ENCODE measurements at places on chromosomes 3 and 15. TPM values are rescaled to one million over a fixed set of nuclear protein-coding genes. Genes with fewer than 3 reads are reported as not detected.

Gene CYP1A2
- not detected for total RNA-seq

Gene CAMK1
- total RNA-seq = 7.2 TPM

Gene ADAMTS9
- total RNA-seq = 1.0 TPM

Gene CDHR4
- total RNA-seq = not detected

Gene LRRN1
- 0.21 TPM for total RNA-seq

Gene SPINK8
- total RNA-seq = not detected

Gene TATDN2
- 8.9 TPM for total RNA-seq

Gene CNTN4
- not detected for total RNA-seq

Gene ULK3
- 80.5 TPM for total RNA-seq

Gene TTLL3
- total RNA-seq = 12.2 TPM

Gene ACKR2
- total RNA-seq = 0.11 TPM

GRCh38 chr3:10858091-10858490 lies 42.1 kb downstream of the SLC6A11 start:
- DNase-seq = no peak

DNA sequence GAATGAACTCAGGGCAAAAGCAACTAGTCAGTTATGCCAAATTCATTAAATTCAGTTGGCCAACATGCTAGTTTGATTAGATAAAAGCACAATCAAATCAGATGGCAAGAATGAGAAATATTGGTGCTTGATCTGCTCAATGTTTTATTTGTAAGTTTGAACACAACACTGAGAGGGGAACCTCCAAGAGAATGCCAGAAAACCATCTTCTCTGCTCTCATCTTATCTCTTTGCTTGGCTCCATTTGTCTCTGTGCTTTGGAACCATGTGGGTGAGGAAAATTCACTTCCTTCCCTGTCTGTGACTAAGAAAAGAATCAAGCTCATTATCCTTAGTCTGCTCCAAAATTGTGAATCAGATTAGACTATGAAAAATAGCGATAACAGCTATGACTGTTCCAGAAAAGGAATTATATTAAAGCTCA lies 43.6 kb upstream of the DCBLD2 start:
- no peak for DNase-seq

DNA sequence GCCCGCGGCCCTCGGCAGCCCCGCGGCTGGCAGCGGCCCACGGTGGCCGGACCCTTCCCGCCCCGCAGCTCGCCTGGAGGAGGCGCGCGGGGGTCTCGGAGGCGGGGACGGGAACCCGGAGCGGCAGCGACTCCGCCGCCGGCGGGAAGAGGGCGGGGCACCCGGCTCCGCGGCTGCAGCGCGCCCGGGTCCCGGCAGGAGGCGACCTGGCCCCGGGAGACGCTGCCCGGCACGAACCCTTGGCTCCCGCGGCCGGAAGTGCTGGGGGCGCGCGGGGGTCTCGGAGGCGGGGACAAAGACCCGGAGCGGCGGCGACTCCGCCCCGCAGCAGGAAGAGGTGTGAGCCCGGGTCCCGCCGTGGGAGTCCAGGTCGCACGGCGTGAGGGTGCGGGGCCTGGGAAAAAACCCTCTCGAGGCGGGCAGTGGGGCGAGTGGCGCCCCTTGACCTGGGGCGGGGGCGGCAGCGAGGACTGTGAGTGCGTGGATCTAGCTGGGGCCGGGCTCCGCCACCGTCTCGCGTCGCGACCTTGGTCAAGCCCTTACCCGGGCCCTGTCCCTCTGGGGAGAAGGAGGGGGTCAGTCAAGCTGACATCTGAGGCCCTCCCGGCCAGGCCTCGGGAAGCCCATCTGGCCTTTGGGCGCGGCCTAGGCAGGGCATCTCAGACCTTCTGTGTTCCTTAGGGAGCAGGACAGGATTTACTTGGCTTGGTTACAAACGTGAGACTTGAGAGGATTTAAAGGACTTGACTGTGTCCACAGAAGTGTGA lies at the start of gene CIB2:
Gene CIB2, minus strand, starts transcription at position 151 of the 767 bp plus-strand sequence. CDS start 230 bp downstream, outside the sequence.
- DNase-seq = peak; percentile 71

- DNase-seq = no peak
Observed at GRCh38 chr3:187706971-187707370, 4.6 kb upstream of the RTP2 start.

DNA sequence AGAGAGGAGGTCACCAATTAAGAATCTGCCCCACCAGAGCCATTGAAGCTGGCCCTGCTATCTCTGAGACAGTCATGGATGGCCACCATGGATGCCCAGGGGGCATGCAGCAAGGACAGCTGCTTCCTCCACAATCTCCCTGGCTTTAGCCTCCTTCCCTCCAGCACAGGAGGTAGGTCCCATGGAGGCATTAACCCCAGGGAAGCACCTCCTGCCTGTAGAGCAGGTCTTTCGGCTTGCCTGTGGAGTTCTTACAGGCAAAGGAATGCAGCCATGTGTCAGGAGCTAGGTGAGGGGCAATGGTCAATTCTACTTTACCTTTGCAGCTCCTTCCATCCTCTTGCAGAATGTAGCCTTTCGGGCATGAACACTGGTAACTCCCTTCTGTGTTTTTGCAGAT lies 93.8 kb downstream of the DUT start:
- no peak for DNase-seq

DNA sequence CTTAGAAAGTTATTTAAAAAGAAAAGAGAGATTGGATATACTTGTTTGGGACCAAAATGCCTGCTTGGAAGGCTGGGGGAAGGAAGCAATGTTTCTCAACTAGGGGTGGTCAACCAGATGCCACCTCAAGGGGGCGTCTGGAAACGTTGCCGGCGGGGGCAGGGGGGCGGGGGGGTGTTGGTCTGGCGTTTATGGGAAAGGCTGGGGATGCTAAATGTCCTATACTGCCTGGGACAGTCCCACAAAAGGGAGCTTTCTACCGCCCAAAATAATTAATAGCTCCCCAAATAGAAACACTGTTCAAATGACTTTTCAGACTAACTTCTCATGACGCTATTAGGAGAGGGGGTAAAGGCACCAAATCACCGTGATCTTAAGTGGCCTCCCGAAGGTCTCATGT lies 2.2 kb downstream of the POLG start:
- DNase-seq = peak; percentile 26

DNA sequence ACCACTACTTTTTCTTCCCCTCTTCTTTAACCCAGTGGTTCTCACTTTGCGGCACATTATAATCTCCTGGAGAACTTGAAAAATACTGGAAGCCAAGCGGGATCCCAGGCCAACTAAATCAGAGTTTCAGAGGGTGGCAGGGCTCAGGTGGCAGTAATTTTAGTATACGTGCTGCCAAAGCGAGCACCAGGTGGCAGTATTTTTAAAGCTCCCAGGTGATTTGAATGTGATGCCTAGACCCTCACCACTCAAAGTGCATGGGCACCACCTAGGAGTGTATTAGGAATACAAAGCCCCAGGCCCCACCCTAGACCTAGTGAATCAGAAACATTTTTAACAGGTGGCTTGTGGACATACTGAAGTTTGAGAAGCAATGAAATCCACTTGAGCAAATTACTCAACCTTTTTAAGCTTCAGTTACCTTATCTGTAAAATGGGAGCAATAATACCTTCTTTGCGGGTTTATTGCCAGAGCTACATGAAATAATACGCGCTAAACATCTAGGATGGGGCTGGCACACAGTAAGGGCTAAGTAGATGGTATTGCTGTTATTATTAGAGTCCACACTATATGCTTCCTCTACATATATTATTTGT lies 8.3 kb downstream of the B3GALNT1 start:
- no peak for DNase-seq

DNA sequence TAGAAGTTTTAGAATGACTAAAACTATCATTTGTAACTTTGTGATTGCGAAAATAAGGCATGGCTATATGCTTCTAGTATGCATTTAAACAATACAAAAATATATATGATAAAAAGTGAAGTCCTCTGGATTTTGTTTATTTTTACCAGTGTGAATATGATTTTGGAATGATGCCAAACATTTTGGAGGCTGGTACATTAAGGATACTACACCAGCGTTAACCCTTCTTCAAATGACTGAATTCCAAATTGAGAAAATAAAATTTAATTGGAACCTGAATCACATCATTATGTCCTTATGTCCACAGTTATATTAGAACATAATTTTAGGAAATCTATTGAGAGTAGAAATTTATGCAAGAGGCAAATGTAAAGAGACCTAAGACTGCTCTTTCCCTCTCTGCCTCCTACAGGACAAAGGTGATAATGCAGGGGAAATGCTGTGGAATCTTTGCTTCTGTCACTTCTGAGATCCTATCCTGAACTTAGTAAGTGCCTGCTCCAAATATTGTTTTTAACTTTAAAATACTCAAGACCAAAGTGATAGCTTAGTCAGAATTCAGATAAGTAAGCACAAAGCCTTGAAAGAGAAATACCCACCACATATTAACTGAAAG lies 121.1 kb upstream of the NANOGP8 start:
- DNase-seq = no peak

DNA sequence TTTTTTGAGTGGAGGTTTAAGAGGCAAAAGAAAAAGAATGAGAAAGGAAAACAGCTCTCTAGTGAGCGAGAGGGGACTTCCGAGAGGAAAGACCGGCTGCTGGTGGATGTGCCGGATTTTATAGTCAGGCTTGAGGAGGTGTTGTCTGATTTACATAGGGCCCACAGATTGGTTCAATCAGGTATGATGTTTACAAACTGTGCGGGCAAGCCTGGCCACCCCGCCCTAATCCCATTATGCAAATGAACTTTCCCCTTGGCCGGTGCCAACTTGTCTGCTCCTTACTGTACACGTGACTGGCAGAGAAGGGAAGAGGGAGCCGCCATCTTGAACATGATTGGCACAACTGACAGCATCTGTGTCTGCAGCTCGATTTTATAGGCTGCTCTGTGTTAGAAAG lies 44.7 kb downstream of the FAM43A start:
- DNase-seq = no peak

DNA sequence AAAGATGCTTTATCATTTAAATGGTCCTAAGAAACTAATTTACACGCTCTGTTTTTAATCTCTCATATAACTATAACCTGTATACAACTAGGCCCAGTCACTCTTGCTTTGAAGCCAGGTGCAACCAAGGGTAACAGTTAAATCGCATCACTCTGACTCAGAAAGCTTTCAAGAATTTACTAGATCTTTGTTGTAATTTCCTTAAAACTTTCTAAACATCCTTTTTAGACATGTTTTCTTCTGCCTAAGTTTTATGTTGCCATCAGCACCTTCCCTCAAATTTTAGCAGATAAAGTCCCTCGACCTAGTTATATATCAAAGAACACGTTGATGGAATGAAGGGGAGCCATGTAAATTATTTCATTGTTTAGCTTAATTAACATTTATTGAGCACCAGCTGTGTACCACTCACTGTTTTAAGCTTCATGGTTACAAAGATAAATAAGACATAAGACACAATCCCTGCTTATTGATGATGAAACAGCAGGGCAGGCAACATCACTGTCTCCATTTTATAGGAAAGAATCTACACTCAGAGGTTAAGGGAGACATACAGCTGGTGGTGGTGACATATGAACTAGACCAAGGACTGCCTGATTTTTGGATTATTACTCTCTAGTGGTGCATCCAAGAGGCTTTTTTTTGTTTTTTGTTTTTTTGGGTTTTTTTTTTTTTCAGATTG lies 101.0 kb downstream of the CD200R1L start:
- DNase-seq = no peak

- DNase-seq = no peak
Observed at GRCh38 chr3:196932600-196932999, 9.7 kb downstream of the NCBP2 start.

- DNase-seq = peak; percentile 18
Observed at GRCh38 chr3:152842413-152842812, 7.5 kb downstream of the P2RY1 start.

DNA sequence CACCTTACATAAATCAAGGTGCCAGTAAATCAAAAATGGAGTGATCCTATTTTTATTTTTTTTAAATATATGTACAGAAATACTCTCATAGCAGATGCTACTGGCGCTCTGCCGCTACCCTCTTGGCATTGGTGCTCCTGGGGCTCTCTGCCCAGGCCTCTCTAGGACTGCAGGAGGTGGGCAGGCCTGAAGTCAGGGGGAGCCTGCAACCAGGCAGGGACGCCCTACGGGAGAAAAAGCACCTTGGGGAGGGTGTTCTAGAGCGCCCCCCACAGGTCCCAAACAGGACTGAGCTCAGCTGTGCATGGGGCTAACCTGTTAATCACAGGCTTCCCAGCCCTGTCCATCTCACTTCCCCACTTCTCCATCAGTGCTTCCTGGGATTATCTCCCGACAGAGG lies 192.5 kb downstream of the SHQ1 start:
- DNase-seq = no peak

DNA sequence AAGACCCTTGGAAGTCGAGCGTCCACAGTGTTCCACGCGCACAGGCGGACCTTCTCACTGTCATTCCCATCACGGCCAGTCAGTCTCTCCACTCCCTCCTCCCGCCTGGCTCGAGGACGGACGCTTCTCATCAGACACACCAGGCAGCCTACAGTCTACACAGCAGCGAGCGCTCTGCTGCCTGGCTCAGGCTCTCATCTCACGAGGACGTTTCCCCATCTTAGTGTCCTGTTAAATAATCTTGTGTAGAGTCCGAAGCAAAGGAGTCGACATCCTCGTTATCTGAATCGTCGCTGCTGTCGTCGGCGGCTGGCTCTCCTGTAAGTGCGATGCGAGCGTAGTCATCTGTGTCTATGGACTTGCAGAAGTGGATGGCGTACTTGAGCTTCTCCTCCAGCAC lies 12.4 kb upstream of the OCA2 start:
- DNase-seq = no peak

- no peak for DNase-seq
Observed at GRCh38 chr15:89095073-89095472, 6.8 kb downstream of the ABHD2 start.

- DNase-seq = peak; percentile 87
Observed at GRCh38 chr15:90165659-90166489, 35.3 kb upstream of the SEMA4B start.

- peak; percentile 44 for DNase-seq
Observed at GRCh38 chr3:114660124-114660523, 366.3 kb downstream of the TIGIT start.

DNA sequence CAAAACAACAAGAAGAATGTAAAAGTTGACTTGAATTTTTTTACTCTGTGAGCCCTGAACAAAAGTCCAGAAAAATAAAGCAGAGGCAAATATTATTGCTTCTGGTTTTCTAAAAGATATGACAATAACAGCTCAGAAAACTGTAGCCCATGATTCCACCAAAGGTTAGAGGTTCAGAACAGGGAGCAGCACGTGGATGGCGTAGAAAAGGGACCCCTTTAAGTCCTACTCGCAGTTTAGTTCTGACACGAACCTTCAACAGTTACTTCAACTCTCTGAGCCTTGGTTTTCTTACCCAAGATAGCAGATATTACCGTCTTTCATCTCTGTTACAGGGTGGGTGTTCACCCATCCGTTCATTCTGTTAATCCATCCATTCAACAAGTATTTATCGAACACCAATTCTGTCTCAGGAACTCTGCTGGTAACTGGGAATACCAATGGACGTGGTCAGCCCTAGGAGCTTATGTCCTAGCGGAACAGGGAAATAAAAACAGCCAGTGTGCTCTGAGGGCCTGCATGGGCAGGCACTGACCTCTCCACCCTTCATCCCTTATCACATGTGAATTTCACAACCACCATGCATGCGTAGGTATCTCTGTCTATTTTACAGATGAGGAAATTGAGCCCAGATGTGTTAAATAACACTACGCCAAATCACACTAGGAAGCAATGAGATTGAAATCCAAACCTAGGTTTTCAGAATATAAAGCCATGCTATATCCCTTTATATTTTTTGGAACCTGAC lies 274.2 kb upstream of the ICE2 start:
- DNase-seq = no peak

GRCh38 chr3:55471522-55472280 lies 15.4 kb downstream of the WNT5A start:
- peak; percentile 65 for DNase-seq

All from myocyte (in vitro differentiated cells).